ENCODE measurements at places on chromosomes 13 and 19. TPM values are rescaled to one million over a fixed set of nuclear protein-coding genes. Genes with fewer than 3 reads are reported as not detected.

KIR3DL1 gene
- not detected for total RNA-seq

NLRP11 gene
- not detected for total RNA-seq

SLC8A2 gene
- not detected for total RNA-seq

CEACAM8 gene
- not detected for total RNA-seq

SPTBN4 gene
- total RNA-seq: 0.38 TPM

MEIOSIN gene
- not detected for total RNA-seq

CAPS gene
- 10.1 TPM for total RNA-seq

BEST2 gene
- total RNA-seq: not detected

SUCLA2 gene
- total RNA-seq: 33.6 TPM

EFNB2 gene
- 54.9 TPM for total RNA-seq

IGFL3 gene
- total RNA-seq: not detected

FGF14 gene
- total RNA-seq: 0.51 TPM

ZNF486 gene
- total RNA-seq: 6.2 TPM

IFNL1 gene
- not detected for total RNA-seq
